H4 (cell line): ENCODE measurements at places on chromosomes 3 and 15. TPM values are rescaled to one million over a fixed set of nuclear protein-coding genes. Genes with fewer than 3 reads are reported as not detected.

Gene FEZF2
- not detected in 2 replicates for total RNA-seq

Gene GPR15
- total RNA-seq, result 0.06 TPM in 1 of 2 replicates, not detected in the other

Gene CLDN18
- not detected in 2 replicates for total RNA-seq

Gene MRPL46
- 32.9 and 46.9 TPM in 2 replicates for total RNA-seq

Gene SNTN
- not detected in 2 replicates for total RNA-seq

DNA sequence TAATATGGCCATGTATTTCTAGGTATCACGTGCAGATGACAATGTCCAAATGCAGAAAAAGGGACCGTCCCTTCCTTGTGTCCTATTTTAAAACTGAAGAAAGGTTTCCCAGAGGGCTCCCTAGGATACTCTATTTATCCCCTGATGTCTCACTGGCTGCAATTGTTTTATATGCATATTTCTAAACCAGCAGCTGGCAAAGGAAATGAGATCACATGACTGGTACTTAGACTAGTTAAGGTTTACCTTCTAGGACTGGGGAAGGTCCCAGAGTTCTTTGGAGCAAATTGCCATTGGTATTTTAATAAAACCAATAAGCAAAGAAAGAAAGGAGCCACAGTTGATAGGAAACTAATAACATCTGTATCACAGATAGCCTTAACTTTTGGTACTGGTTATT lies 29.5 kb downstream of the GTF2E1 start:
- DNase-seq, result no peak

GRCh38 chr15:76140074-76140464 lies 80.3 kb downstream of the TMEM266 start:
- DNase-seq, result no peak

GRCh38 chr15:58562135-58562534 lies 130.3 kb downstream of the LIPC start:
- DNase-seq, result no peak

DNA sequence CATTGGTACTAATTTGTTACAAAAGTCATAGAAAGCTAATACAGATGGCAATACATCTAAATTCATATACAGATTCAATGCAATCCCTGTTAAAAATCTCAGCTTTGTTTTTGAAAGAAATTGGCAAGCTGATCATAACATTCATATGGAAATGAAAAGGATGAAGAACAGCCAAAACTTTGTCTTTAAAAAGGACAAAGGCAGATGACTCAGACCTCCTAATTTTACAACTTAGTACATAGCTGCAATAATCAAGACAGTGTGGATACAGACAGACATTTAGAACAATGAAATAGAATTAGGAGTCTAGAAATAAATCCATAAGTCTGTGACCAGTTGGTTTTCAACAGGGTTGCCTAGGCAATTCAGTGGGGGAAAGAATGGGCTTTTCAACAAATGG lies 63.3 kb downstream of the AQP9 start:
- no peak for DNase-seq

DNA sequence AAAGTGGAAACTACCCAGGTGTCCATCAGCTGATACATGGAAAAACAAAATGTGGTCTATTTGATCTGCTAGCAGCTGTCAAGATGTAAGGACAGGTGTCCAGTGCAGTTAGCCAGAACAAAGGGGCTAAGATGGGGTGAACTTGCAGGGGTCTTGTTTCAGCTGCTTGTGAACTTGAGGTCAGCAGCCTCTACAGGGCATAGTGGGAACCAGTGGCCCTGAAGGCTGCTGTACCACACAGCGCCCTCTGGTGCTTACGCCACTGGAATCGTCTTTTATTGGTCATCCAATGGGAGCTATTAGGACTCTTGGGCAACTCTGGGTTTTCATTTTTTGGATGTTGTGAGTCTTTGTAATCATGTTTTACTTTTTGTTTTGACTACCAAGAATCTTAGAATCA lies 62.2 kb upstream of the CTSH start:
- peak; percentile 36 for DNase-seq

DNA sequence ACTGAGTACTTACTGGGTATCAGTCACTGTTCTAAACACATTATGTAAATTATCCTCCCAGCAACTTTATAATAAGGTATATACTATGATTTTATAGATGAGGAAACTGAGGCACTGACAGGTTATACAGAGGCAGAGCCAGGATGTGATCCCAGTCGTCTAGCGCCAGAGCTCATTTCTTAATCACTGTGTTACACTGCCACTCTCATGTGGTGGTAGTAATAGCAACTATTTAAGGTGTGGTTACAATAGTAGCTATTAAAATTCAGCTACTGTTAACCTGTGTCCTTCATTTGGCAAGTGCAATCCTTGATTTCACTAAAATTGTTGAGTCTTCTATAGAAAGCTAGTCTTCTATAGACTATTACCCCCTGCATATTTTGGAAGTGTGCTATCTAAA lies 43.1 kb upstream of the TRPC1 start:
- DNase-seq, result no peak

DNA sequence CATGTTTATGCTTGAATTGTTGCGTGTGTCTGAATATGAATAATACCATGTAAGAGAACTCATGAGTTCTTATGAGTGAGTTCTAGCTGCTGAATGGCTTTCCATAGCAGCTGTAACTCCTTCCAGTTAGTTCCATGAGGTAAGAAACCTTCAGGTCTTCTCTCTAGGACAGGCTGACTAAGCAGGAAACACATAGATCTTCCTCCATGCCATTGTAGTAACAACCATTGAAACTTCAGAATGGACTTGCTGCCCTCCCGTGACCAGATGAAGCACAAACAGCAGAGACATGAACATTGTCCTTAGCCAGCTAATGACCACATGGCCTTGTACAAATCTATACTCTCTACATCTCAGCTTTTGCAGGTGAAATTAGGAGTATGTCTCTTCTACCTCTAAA lies 200.0 kb downstream of the ZNF385D start:
- peak; percentile 2 for DNase-seq

DNA sequence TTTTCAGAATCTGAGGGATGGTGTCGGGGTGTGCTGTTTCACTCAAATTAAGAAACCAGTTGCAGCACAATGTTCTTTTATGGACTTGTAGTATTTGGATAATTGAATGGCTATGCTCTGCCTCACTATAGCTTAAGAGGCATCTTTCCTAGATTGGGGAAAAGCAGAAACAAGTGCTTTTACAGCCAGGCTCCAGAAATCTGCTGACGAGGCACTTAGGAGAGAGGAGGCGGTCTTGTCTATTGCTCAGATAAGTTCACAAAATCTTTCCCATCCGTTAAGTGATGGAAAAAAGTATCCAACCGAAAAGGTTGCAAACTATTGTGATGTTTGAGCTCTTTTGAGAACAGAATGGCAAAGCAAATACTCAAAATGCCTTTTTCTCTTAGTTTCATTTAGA lies 336.1 kb upstream of the RARB start:
- DNase-seq, result no peak

DNA sequence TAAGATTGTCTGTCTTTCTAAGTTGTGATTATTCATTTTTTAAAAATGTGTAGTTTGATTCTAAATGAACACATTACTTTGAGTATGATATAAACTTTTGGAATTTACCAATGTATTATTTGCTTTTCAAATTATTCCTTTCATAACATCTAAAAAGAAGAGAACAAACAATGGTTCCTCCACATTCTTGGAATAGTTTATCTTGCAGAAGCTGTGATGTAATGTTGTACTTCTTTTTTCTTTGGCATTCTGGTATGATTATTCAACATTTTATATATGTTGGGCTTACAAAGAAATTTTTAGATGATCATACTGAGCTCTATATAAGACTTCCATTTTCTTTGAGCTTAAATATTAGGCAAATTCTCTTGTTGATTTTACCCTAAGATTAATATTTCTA lies 419.2 kb downstream of the DIPK2A start:
- no peak for DNase-seq

GRCh38 chr3:195185583-195185982 lies 85.4 kb downstream of the XXYLT1 start:
- DNase-seq, result no peak

DNA sequence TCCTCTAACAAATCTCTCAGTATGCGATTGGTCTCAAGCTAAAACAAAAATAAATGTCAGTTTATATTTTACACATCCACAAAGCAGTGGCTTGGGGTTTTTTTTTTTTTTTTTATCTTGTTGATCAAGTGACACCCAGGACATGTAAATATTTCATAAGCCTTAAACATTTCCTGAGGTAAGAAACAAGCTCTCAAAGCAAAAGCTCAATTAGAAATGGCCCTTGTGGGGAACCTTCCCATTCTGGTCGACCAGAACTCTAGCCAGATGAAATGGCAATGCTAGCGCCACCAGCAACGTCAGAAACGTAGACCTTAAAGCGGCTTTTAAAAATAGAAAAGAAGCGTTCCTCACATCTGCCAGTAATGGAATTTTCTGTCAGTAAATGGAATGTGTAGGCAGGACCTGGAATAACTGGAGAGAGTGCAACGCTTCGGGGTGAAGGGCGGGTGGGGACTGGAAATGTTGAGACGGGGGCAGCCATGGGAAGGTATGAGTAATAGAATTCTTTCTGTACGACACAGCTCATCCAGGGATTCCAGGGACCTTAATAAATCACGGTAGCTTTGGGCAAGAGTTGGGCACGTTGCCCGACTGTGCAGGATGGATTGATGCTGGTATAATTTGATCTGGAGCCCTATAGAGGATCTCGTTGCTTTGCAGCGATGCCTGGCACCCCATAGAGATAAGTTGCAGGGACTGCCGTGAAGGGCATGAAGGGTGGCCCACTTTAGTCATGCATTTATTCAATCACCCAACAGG lies 44.4 kb downstream of the BTD start:
- peak; percentile 81 for DNase-seq

- no peak for DNase-seq
These were observed 73.4 kb downstream of the CCK start for GRCh38 chr3:42192334-42193200.

GRCh38 chr3:78895528-78895927 lies 872.3 kb downstream of the ROBO1 start:
- no peak for DNase-seq

- no peak for DNase-seq
These were observed 111.0 kb upstream of the TRPM1 start for GRCh38 chr15:31212326-31213080.

GRCh38 chr3:86995537-86995936 lies 4.6 kb upstream of the VGLL3 start:
- DNase-seq, result peak; percentile 48
